A673 (cell line): ENCODE measurements at places on chromosomes 6 and 20. TPM values are rescaled to one million over a fixed set of nuclear protein-coding genes. Genes with fewer than 3 reads are reported as not detected.
A peak's percentile ranks its signal among the peaks of the same experiment; 100 is the strongest.

DNA sequence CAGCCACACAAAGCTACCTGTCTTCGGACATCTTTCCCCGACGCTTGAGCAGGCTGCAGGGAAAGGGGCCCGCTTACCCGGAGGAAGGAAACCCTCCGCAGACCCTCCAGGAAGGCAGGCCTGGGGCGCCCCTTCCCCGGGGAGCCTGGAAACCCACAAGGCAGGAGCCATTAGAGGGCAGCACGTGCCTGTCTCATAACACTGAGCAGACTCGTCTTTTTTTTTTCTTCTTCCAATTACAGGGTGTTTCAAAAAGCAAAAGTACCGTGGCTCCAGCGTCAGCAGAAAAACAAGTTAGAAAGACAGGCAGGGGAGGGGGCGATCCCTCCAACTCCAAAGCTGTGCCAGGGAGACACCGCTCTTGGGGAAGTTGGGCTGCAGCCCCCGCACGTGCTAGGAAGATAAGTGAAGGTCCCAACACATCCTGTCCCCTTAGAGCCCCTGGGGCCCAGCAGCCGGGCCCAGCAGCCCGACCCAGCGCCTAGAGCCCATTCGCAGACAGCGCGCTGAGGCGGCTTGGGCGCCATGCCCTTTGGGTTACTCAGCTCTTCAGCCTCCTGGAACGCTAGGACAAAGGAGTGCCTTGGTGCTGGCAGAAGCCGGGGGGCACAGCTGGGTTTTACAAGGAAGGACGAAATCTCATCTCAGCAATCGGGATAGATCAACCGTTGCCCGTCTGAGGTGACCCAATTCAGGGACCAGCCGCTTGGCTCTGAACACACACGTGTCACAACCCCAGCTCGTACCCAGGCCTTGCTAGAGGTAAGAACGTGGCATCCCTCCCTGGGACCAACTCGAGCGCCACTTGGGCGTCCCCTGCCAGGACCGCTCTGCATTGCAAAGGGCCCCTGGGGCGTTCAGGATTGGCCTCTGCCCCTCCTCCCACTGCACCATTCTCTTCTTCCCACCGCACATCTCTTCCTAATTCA is 136.3 kb downstream of the LY86 start:
- no peaks in the 10 kb centered on the region for H3K27me3 ChIP-seq
- peaks cover 54% of the 10 kb centered on the region for H3K4me1 ChIP-seq
- H3K36me3 ChIP-seq, result no peaks in the 10 kb centered on the region
- DNase-seq, result peak; percentile 94

- no peak overlapping the region for H3K4me3 ChIP-seq
- DNase-seq, result no peak
- H3K4me1 ChIP-seq, result peaks cover 6% of the 10 kb centered on the region
- H3K27ac ChIP-seq, result no peak overlapping the region
These were observed 545.6 kb downstream of the QKI start for GRCh38 chr6:163960128-163960527.

- H3K27ac ChIP-seq, result peak overlapping the region; percentile 73
- peaks cover 40% of the 10 kb centered on the region for H3K4me1 ChIP-seq
- no peaks in the 10 kb centered on the region for H3K36me3 ChIP-seq
- DNase-seq, result no peak
These were observed 19.0 kb downstream of the VAPB start for GRCh38 chr20:58407966-58408557.

- no peak overlapping the region for H3K4me3 ChIP-seq
- no peaks in the 10 kb centered on the region for H3K36me3 ChIP-seq
- no peaks in the 10 kb centered on the region for H3K4me1 ChIP-seq
- H3K27me3 ChIP-seq, result no peaks in the 10 kb centered on the region
- no peak for DNase-seq
These were observed 70.0 kb upstream of the TBXT start for GRCh38 chr6:166237617-166238016.

- H3K4me3 ChIP-seq, result no peak overlapping the region
- peak; percentile 67 for DNase-seq
- no peaks in the 10 kb centered on the region for H3K36me3 ChIP-seq
These were observed 335.1 kb downstream of the HDGFL1 start for GRCh38 chr6:22904431-22904830.

Gene HDGFL1
- total RNA-seq, result not detected in 2 replicates

Gene TPBG
- total RNA-seq, result 66.4 and 67.1 TPM in 2 replicates

GRCh38 chr6:113758826-113759574 is 98.1 kb upstream of the MARCKS start:
- H3K27me3 ChIP-seq, result no peaks in the 10 kb centered on the region
- peaks cover 13% of the 10 kb centered on the region for H3K4me1 ChIP-seq

DNA sequence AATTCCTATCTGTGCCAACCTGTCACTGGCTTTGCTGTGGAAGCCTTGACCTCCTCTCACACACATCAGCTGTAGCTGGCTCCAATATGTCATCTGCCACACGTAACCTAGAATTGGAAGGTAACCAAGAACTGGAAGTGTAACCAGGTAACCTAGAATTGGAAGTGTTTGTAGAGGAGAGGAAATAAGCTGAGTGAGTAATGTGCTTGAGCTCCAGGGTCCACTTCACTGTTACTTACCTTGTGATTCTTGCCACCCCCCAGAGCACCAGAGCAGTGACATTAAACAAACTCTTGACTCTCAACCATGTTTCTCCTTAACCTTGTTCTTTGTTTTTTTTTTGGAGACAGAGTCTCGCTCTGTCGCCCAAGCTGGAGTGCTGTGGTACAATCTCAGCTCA is 350.5 kb downstream of the NRN1 start:
- no peak for DNase-seq
- no peaks in the 10 kb centered on the region for H3K4me1 ChIP-seq
- no peak overlapping the region for H3K27ac ChIP-seq
- H3K4me3 ChIP-seq, result no peak overlapping the region
